ENCODE measurements at places on chromosomes 4 and X.

DNA sequence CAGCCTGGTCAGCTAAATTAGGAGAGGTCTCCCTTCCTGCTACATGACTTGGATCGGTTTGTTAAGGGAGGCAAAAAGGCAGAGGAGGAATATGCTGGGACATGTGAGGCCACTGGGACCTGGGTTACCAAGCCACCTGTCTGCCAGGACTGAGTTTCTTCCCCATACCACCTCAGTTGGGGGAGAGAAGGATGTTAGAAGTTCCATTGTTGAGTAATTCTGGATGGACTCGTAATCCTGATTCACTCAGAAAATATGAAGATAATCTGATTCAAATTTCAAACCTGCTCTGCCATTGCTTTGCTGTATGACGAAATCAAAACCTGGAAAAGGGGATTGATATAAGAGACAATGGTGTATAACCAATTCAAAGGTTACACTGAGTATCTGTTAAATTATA, 97.4 kb upstream of the S100G start:
- DNase-seq, result no peak

GRCh38 chr4:56115898-56116297, 167.2 kb downstream of the CEP135 start:
- no peak for DNase-seq

GRCh38 chr4:112185334-112185733, 40.1 kb downstream of the FAM241A start:
- DNase-seq, result no peak

DNA sequence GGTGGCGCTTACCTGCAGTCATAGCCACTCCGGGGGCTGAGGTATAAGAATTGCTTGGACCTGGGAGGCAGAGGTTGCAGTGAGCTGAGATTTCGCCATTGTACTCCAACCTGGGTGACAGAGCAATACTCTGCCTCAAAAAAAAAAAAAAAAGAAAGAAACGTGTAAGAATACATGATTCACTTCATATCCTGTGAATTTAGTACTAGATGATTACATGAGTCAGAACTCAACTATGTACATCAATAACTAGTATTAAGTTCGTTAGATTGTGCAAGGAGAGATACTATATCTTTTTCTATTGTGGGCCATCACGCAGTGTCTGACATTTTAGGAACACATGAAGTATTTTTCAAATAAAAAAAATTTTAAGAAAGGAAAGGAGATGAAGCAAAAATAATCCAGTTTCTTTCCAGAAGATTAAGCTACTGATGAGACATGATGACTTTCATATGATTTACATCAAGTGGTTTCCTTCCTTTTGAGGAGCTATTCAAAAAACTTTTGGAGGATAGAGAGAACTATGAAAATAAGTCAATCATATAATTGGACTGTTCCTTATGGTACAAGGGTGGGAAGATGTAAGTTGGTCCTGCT, 64.7 kb upstream of the EXOC1L start:
- no peak for DNase-seq

DNA sequence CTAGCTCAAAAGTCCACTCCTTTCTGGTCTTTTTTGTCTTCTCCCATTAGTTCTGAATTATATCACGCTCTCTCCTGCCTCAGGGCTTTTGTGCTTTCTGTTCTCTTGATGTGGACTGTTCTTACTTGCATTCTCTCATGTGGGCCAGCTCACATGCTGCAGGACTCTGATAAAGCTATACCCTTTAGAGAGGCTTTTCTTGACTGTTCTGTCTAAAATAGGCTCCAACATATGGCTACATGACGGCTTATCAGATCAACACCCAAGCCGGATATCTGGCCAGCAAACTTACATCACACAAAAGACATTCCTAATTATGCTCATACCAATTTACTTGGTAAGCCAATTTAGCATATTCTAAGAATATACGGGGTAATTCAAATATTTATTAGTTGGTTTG, 1494.5 kb downstream of the TECRL start:
- DNase-seq, result no peak

DNA sequence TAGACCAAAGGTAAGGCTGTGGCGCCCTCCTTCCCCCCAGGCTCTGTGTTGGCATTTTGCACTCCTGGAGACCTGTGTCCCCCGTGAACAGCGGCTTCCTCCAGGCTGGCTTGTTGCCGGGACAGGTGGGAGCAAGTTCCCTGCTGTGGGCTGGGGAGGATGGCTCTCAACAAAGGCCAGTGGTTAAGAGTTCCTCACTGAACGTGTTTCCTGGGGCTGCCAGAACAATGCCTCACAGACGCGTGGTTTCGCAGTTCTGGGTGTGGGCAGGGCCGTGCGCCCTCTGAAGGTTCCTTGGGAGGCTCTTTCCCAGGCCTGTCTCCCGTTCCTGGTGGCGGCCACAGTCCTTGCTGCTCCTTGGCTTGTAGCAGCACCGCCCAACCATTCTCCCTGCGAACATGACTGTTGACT, 33.4 kb downstream of the NELFA start:
- DNase-seq, result no peak

- DNase-seq, result no peak
These were observed 43.3 kb downstream of the MTMR1 start for GRCh38 chrX:150736475-150736874.

DNA sequence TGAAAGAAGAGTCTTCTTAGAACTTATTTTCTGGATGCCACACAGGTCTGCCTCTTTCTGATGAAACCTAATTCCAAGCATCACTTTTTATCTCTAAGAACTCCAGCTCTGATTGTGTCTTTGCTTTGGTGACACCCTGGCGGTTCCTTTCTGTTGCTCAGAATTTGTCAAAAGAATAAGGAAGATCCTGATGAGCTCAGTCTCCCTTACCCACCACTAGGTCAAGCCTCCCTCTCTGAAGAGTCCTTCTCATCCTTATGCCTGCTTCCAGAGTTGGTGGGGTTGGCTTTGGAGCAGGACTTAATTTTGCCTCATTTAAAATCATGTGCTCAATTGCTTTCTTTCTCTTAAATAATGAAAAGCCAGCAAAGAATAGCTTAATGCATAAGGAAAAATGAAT, 31.5 kb upstream of the RPL34 start:
- DNase-seq, result no peak

- no peak for DNase-seq
These were observed 208.8 kb downstream of the SH2D1A start for GRCh38 chrX:124555036-124555595.

DNA sequence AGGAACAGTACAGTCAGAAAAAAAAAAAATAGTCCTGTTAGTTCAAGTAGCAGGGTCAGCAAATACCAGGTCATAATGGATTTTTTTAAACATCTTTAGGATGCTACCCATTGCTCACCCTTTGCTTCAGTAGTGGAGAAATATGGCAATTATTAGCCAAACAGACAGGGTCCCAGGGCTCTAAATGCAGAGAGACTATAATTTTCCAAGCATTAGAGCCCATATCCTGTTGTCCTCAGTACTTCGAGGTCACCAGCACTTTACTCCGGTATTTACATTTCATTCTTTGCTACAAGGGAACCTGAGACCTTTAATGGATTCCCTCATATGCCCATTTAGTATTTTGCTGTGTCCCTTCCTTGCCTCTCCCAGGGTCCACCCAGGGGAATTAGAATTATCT, 1562.9 kb upstream of the TENM3 start:
- no peak for DNase-seq

GRCh38 chr4:185644408-185644807, 109.1 kb upstream of the PDLIM3 start:
- no peak for DNase-seq

- no peak for DNase-seq
These were observed 14.5 kb upstream of the CCSER1 start for GRCh38 chr4:90112715-90113114.

GRCh38 chr4:122119739-122120138, 32.4 kb upstream of the BLTP1 start:
- no peak for DNase-seq

- no peak for DNase-seq
These were observed 2.9 kb upstream of the LEF1 start for GRCh38 chr4:108171339-108172230.

- no peak for DNase-seq
These were observed 2521.4 kb downstream of the ARAP2 start for GRCh38 chr4:33722800-33723516.

GRCh38 chr4:32775049-32775448, 2054.9 kb downstream of the PCDH7 start:
- DNase-seq, result no peak

- no peak for DNase-seq
These were observed 1914.1 kb upstream of the IGFBP7 start for GRCh38 chr4:59024257-59024656.

- DNase-seq, result peak; percentile 70
These were observed 484.4 kb upstream of the NR3C2 start for GRCh38 chr4:148926276-148927260.

DNA sequence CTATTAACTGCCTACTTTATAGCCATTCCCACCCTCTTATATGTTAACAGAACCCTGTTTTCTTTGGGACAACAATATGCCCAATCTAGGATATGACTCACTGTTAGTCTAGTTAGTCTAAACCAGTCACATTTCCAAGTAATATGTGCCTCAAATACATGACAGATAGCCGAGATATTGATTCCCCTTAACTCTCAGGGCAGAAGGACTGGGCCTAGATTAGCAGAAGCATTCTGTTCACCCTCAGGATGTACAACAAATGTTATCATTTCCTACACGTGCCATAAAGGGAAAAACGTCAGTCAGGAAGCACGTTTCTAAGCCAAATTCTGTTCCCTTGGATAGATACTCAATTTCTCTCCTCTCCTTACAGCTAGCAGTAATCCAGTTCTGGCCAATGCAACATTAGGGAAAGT, 114.1 kb downstream of the SLC10A7 start:
- DNase-seq, result no peak

DNA sequence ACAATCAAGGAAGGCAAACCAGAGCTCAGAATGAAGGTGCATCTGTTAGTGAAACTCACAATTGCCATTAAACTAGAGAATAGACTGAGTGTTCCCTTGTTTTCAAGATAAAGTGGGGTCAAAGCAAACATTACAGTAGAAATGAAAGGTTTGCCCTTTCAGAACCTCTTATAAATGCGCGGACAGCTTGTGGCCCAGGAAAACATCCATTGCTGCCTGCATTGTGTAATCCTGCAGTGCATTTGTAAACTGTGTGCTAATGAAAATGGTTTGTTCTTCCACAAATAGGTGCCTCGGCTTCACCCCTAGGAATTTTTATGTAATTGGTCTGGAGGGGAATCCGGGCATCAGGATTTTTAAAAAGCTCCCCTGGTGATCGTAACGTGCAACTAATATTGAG, 62.8 kb downstream of the SNX25 start:
- DNase-seq, result no peak

DNA sequence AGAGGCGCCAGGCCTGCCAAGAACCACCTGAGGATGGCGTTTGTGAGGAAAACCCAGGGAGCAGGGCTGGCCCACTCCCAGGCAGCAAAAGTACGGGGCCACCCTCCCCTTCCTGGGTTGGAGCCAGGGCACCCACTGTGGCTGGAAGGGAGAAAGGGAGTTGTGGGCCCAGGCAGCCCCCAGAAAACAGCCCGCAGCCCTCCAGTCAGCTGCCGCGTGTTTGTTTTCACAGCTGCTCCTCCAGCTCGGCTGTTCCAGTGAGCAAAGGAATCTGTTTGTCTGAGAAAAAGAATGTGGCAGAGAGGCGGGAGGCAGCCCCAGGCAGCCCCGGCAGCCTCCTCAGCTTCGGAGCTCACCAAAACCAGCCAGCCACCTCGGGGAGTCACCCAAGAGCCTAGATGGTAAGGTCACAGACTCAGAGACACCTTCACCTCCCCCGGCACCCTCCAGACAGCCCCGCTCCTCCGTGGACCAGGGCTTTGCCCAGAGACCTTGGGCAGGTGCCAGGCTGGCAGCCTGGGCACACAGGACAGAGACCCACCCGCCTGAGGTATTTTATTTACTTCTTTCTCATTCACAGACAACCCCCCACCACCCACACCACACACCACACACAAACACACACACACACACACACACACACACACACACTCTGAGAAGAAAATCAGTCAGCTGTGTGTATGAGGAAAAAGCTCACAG, 338.1 kb downstream of the BCOR start:
- DNase-seq, result peak; percentile 44

- DNase-seq, result peak; percentile 78
These were observed 48.8 kb downstream of the MAP7D2 start for GRCh38 chrX:20067709-20068561.

Measured in left ventricle myocardium superior (tissue), 1 donor.